ENCODE measurements at places on chromosomes 3 and 15.

DNA sequence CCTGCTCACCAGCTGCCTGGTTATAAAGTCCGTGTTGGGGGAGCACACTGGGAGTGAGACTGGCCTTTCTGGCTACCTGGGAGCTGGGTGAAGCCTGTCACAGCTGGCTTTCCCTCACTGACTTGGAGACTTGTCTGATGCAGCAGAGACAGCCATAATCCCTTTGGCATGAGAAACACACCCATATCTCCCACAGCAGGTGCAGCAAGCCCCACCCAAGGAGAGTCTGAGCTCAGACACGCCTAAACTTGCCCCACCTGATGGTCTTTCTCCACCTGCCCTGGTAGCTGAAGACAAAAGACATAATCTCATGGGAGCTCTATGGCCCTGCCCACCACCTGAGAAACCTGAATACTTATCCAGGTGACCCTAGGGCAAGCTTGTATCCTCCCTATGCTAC is 54.8 kb downstream of the NMD3 start:
- DNase-seq = no peak

- no peak for DNase-seq
These were observed 1.8 kb downstream of the STAG1 start for GRCh38 chr3:136750209-136750896.

- DNase-seq = no peak
These were observed 239.0 kb downstream of the ZNF621 start for GRCh38 chr3:40763807-40764206.

GRCh38 chr3:196654735-196655090 is 15.2 kb downstream of the NRROS start:
- no peak for DNase-seq

GRCh38 chr15:95259965-95260364 is 1028.6 kb downstream of the MCTP2 start:
- DNase-seq = no peak

- no peak for DNase-seq
These were observed 23.8 kb upstream of the ZBED2 start for GRCh38 chr3:111618945-111619344.

DNA sequence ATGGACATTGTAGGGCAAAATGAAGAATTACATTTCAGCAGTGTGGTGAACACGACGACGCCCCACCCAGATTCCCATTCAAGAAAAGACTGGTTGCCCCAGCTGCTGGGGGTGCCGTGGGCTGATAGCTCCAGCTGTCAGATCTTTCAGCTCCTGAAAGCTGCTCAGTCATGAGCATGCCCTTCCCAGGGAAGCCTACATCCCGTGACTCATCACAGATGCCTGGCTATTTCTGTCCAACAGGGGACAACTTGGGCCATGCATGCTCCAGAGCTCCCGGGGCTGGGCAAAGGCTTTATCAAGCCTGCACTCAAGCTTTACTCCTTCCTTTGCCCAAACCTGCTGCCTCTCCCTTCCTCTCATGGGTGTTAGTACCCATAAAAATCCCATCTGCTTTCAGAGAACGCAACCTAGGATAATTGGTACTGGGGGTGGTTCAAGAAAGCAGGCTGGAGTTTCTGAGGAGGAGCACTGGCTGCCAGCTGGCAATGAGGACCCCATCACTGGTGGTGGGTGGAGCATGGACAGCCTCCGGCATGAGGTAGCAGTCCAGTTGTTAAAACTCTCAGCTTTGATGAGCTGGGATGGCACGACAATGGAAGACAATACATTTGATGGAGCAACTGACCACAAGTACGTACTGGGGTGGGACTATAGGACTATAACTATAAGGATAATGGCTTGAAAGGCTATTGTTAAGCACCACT is 16.4 kb upstream of the ST8SIA2 start:
- DNase-seq = no peak

- DNase-seq = no peak
These were observed 145.5 kb downstream of the SQOR start for GRCh38 chr15:45780352-45780751.

- DNase-seq = no peak
These were observed 18.3 kb downstream of the OSBPL10 start for GRCh38 chr3:31962801-31963205.

- DNase-seq = no peak
These were observed 31.3 kb downstream of the SMAD3 start for GRCh38 chr15:67096546-67097294.

DNA sequence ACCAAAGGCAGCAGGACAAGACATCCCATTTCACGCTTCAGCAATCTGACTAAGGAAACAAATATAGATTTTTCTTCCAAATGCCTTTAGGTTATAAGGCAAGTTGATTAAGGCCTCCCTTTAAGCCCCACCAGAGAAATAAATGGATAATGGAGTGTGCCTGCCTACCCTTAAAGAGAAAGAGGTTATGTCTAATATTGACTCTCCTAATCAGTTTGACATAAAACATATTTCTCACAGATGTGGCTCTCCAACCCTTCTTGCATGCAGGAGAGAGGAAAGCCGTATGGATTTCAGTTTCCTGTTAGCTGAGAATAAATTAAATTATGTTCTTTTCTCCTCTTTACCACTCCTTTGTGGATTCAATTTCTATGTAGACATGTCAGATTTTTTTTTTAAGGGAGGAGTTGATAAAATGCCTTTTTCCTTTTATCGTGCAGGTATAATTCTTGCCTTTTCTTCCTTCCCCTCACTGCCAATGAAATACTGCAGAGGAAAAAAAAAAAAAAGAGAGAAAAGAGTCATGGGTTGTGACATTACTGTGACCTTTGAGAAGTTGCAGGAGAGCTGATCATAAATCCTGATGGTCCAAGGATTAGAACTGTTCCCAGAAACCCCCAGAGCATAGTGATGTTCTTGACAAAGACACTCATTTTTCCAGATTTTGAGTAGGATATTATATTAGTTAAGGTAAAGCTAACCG is 355.3 kb upstream of the SLCO3A1 start:
- no peak for DNase-seq

GRCh38 chr15:58475573-58476524 is 44.1 kb downstream of the LIPC start:
- no peak for DNase-seq

- DNase-seq = no peak
These were observed 91.2 kb downstream of the TLE3 start for GRCh38 chr15:70006259-70007147.

DNA sequence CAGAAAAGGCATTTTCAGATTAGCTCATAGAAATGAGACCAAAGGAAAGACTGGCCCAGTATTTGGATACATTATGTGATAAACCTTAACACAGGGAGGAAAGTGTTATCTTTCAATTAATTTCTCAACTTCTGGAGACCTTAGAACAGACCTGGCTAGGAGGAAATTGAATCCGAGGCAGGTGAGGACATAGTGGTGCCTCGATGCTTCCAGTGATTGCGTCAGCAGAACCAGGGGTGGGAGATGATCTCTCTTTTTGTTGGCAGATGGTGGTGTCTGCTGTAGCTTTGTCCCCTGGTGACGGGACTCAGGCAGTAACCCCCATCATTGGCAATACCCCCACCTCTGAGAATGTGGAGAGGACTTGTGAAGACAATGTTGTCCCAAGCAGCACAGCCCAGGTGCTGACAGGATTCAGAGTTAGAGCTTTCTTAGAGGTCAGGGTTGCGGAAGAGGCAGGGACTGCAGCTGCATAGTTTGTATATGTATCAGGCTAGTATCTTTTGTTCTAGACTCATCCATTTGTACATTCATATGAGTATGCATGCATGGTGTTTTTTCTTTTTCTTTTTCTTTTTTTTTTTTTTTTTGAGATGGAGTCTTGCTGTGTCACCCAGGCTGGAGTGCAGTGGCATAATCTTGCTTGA is 27.9 kb upstream of the MUC20 start:
- DNase-seq = no peak
